Stimulated activated CD8-positive, alpha-beta memory T cell treated with anti-CD3 and anti-CD28 coated beads, Interleukin-12 subunit alpha, Interleukin-12 subunit beta, amount 100 ng/mL, for 1 hour (primary cell): ENCODE measurements at places on chromosomes 4 and X.

GRCh38 chrX:77548751-77549150, 101.6 kb downstream of the FGF16 start:
- DNase-seq = no peak

DNA sequence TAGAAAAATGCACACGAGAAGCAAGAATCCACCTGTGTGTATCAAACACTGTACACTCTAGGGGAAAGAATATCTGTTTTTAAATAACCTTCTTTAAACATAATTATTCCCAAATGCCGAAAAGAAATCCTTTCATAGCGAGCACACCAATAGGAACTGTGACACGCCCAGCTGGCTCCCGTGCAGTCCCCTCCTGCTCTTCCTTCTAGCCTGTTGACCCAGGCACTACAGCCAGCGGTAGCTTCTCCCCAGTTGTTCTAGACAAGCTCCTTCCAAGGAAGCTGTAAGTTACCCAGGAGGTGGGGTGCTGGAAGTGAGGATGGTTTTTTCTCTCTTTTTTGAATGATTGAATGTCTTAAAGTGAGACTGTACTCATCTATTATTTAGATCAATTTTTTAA, 19.5 kb upstream of the NOCT start:
- DNase-seq = no peak

- no peak for DNase-seq
These were observed 37.2 kb downstream of the BTC start for GRCh38 chr4:74757136-74757535.

DNA sequence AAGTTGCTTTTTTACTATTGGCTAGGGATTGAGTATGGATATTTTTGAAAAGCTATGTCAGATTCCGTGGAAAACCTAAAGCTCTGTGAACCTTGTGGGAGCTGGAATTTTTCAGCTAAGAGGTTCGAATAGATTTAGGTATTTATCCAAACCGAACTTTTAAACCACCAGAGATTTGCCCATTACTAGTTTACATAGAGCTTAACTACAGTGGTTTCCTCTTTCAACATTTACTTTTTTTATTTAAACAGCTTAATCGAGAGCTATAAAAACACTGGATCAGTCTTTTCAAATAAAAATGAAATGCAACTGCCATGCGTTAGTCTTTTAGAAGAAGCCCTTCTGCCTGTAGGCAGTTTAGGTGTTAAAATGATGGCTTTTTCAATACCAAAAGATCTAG, 377.0 kb downstream of the RPA4 start:
- DNase-seq = no peak

GRCh38 chr4:78362310-78362709, 189.3 kb upstream of the ANXA3 start:
- DNase-seq = no peak

GRCh38 chr4:147913137-147913536, 181.2 kb downstream of the ARHGAP10 start:
- no peak for DNase-seq

GRCh38 chrX:68588602-68589371, 58.7 kb upstream of the STARD8 start:
- DNase-seq = no peak
